ENCODE measurements at places on chromosomes 7 and 10.

DNA sequence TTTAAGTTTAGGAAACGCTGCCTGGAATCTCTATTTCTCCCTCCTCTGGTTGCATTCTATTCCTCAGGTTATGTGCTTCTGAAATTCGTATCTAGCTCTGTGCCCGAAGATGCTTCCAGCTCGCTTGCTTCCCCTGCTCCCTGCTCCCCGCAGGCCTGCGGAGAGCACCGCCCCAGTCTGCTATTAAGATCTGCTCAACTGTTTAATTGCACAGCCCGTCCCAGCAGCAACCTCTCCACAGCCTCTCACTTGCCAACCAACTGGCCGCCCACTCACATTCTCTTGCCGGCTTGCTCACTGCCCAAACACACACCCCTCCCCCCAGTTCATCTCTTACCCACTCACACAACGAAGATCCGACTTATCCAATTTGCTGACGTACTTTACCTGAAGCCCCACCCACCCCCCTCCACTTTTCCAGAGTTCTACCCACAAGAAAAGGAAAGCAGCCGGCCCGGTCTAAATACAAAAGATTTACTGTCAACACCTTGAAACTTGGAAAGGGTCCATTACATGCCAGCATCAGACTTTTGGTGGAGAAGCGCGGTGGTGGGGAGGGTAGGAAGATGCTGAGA lies 167.3 kb upstream of the KLF14 start:
- DNase-seq = no peak

DNA sequence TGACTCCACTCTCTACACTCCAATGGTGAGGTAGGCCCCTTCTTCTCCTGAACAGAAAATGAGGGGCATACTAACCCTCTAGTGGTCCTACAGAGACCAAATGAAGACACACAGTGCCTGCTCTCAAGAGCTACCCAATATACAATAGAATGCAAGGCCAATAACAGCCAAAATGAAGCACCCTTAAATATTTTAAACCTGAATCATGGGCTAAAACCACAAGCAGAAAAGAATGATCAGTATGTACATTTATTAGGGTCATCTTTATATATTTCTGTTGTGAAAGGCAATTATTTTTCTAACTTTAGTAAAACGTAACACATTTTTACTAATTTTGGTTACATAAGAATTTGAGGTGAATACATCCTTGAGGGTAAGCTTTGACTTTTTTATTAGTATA lies 49.9 kb upstream of the COL1A2 start:
- no peak for DNase-seq

DNA sequence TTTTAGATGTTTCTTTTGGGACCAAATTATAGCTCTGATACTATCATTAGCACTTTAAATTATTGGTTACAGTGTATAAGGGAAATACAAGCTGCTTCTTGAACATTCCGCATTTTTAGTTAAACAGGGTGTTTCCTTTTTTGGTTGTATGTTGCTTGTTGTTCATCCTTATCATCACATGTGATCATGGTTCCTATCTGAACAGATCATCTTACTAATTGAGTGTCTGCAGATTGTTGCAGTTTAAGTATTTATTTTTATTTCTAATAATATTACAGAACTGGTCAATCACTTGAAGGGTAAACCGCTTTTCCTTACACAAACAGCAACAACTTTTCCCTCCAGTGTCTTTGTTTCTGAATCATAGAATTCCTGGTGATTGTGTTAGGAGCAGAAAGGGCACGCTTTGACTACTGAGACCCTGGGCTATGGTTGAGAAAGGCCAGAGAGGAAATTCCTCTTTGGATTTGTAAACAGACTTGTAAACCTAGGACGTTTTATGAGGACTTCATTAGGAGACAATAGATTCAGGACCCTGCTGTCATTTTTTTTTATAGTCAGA lies 37.2 kb downstream of the CHN2 start:
- no peak for DNase-seq

- DNase-seq = no peak
These were observed 54.2 kb downstream of the MICALL2 start for GRCh38 chr7:1404898-1405548.

GRCh38 chr10:29622382-29622922 lies 12.3 kb downstream of the SVIL start:
- no peak for DNase-seq

DNA sequence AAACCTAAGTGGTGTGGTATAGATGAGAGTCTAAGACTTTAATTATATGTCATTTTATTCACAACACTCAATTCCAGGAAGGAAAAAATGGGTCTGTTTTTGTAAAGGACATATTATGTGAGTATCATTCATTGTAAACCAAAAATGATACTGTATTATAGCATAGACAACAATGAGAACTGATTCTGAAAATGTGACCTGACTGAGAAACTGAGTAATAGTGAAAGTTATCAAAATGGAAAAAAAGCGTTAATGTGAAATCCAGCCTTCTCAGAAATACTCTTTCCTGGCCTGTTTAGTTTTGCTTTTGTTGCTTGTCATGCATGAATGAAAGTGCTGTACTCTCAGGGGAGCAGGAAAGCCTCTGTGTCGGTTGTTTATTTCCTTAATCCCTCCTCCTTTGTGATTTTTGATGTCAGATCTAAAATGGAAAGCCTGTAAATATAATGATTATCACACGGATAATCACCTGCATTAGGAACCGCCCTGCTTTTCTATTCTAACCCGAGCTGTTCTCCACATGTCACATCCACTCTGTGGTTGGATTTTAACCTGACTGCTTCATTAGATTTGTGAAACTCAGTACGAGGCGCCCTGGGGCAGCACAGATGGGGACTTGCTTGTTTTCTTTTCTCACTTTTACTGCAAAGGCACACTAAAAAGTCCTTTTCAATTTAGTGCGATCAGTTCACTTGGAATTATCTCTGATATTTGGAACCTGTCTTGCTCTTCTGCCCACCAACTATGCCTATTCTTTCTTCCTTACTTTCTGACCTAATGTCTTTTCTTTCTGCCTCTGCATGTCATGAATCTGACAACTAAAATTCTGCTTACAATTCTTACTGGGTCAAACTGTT lies 240.9 kb upstream of the KAT6B start:
- DNase-seq = no peak

- no peak for DNase-seq
These were observed 13.0 kb upstream of the WIPI2 start for GRCh38 chr7:5177060-5177459.
